ENCODE measurements at places on chromosomes 16 and 17.

DNA sequence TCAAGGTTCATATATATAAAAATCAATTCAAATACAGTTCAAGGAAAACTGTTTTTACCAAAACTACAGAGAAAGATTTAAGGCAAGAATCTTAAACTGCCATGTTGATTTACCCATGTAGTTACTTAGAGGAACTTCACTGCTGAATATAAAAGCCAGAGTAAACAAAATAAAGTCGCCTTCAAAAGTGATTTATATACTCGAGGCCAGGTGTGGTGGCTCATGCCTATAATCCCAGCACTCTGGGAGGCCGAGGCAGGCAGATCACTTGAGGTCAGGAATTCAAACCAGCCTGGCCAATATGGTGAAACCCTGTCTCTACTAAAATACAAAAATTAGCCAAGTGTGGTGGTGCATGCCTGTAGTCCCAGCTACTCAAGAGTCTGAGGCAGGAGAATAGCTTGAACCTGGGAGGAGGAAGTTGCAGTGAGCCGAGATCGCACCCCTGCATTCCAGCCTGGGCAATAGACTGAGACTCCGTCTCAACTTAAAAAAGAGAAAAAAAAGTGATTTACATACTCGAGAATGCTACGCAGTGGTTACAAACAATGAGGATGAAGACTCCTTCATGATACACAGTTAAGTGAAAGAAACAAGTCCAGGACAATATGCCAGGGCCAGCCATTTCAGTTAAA lies 54.1 kb upstream of the CNEP1R1 start:
- no peak for DNase-seq

- no peak for DNase-seq
These were observed 2.9 kb upstream of the HIC1 start for GRCh38 chr17:2051933-2052559.

DNA sequence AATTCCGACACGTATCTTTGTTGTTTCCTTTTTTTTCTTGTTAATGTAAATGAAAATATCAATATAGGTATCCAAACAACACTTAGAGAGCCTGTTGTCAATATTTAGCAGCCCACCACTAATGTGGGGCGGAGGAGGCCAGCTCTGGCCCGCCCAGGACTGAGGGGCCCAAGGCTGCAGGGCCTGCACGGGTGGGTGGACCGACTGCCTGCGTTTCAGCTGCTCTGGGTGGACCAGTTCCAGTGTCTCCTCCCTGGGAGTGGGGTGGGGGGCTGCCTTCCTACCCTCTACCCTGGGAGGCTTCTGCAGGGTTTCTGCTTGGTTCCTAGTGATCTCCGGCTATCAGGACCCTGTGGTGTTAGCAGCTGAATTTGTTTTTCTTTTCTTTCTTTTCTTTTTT lies 15.9 kb upstream of the ADGRG1 start:
- no peak for DNase-seq

- no peak for DNase-seq
These were observed 1.2 kb downstream of the DYNLL2 start for GRCh38 chr17:58084317-58084981.

GRCh38 chr17:62716834-62717588 lies 89.5 kb downstream of the MRC2 start:
- DNase-seq, result no peak

DNA sequence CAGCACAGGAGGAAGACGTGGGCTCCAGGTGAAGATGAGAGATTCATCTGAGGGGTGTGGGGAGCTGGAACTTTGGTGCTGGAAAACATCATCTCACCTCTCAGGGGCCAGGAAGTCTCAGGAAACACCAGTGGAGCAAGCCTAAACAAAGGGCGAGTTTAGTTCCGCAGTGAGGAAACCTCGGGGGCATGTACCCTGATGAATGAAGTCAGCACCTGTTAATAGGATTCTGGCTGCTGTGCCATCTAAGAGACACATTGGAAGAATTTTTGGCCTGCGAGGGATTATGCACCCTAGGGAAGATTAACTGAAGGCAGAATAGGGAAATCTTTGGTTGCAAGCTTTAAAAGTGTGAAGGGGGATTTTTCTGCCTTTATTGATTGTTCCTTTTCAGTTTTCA lies 94.7 kb upstream of the CACNG5 start:
- DNase-seq, result no peak

DNA sequence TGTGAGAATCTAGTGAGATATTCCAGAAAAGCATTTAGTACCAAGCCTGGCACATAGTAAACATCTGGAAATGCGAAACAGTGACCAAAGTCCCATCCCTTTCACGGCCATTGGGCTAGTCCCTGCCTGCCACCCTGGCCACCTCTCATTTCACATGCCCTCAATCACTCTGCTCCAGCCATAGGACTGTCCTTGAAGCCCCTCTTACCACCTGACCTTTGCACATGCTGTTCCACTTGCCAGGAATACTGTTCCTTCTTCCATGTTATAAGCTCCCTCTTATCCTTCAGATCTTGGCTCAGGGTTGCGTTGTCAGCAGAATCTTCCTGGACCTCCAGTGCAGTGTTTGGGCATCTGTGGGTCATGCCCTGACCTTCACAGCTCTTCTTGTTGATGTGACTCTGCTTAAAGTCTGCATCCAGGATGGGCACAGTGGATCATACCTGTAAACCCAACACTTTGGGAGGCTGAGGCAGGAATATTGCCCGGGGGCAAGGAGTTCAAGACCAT lies 2.1 kb downstream of the MYO15A start:
- no peak for DNase-seq

GRCh38 chr16:4378161-4378666 lies 6.6 kb downstream of the VASN start:
- DNase-seq, result no peak

GRCh38 chr16:71855937-71856662 lies 10.3 kb downstream of the ATXN1L start:
- DNase-seq, result no peak

DNA sequence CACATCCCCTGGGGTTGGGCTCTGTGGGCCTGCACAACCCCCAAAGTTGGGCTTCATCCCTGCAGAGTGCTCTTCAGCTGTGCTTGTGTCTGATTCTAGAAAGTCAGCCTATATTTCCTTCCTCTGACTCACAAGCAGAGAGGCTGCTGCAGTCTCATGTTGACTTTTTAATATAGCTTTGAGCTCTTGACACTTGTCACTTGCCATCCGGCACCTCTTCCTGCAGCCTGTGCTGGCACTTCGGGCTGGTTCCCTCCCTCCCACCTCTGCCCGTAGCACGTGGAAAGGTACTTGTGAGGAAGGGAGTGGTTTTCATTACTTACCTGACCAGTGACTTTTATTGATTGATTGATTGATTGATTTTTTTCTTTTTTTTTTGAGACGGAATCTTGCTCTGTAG lies 19.0 kb upstream of the JPT2 start:
- no peak for DNase-seq

DNA sequence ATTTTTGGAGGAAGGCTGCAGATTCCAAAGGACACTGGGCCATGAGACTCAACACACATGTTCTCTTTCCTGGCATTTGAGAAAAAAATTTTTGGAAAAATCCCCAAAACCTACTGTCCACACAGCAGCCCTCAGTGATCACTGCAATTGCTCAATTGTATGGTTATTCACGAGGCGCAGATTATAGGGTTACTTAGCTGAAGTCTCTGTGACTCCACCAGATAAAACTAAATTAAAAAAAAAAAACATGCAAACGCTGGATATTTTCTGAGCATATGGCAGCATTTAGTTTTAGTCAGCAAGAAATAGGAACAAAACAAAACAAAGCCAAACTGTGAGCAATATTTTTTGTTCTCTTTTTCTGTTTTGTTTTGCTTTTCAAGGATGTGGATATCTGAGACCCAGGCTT lies 83.8 kb upstream of the FAM20A start:
- DNase-seq, result no peak

- no peak for DNase-seq
These were observed 2.5 kb downstream of the ITGA3 start for GRCh38 chr17:50058296-50058953.

DNA sequence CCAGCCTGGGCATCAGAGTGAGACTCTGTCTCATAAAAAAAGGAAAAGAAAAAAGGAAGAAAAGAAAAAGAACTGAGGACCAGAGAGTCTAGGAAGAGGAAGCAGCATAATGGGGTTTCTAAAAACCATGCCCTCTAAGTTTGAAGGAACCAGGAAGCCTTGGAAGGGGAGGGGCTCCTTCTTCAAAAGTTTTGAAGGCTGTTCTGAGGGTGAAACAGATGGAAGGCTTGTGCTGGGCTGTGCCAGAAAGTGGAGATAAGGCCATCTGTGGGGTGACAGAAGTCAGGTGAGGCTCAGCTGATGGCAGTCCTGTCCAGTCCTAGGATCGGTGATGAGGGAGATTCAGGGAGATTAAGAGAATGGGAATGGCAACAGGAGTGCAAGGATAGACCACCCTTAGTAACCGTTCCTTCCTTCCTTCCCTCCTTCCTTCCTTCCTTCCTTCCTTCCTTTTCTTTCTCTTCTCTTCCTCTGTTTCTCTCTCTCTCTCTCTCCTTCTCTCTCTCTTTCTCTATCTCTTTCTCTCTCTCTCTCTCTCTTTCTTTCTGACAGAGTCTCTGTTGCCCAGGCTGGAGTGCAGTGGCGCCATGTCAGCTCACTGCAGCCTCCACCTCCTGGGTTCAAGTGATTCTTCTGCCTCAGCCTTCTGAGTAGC lies 182.6 kb downstream of the NTN1 start:
- no peak for DNase-seq

DNA sequence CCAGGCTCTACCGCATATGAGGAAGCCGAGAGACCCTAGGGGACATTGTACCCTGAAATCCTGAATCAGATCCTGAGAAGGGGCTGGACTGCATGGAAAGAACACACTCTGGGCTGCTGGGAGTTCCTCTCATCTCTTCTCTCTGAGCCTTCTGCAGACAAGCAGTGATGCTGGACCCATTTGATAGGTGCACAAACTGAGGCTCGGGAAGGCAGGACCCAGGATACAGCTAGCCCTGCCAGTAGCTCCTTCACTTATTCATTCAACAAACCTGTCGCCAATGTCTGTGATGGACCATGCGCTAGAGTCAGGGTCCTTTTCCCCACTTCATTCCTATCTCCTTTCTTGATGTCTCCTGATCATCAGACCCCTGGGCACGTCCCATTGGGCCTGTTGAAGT lies 1.9 kb downstream of the SBK1 start:
- DNase-seq, result no peak

GRCh38 chr16:57013229-57013628 lies 23.9 kb downstream of the NLRC5 start:
- no peak for DNase-seq

DNA sequence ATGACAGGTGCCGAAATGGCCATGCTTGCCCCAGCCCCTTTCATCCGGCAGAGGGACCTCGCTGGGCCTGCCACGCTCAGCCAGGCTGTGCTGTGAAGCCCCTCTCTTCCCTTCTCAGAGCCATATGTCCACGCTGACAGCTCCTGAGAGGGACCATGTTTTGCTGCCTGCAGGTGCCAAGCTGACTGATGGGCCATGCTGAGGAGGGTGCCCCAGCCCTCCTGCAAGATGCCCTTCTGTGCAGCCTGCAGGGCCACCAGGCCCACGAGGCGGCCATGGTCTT lies 33.1 kb upstream of the CDH15 start:
- DNase-seq, result no peak

DNA sequence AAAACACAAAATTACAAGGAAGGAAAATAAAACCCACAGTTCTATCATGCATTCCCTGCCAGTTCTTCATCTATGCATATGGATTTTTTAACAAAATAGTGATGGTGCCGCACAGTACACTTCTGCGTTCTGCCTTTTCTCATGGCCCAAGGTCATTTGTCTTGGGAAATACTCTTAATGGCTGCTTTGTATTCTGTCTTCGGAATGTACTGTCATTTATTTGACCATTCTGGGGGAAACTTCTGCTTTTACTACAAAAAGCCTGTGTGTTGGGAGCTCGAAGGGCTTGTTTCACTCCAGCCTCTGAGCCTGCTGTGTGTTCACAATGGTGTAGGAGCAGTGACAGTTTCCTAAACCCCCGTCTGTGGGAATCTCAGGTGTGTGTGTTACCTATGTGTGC lies 82.8 kb upstream of the SEC14L1 start:
- no peak for DNase-seq

DNA sequence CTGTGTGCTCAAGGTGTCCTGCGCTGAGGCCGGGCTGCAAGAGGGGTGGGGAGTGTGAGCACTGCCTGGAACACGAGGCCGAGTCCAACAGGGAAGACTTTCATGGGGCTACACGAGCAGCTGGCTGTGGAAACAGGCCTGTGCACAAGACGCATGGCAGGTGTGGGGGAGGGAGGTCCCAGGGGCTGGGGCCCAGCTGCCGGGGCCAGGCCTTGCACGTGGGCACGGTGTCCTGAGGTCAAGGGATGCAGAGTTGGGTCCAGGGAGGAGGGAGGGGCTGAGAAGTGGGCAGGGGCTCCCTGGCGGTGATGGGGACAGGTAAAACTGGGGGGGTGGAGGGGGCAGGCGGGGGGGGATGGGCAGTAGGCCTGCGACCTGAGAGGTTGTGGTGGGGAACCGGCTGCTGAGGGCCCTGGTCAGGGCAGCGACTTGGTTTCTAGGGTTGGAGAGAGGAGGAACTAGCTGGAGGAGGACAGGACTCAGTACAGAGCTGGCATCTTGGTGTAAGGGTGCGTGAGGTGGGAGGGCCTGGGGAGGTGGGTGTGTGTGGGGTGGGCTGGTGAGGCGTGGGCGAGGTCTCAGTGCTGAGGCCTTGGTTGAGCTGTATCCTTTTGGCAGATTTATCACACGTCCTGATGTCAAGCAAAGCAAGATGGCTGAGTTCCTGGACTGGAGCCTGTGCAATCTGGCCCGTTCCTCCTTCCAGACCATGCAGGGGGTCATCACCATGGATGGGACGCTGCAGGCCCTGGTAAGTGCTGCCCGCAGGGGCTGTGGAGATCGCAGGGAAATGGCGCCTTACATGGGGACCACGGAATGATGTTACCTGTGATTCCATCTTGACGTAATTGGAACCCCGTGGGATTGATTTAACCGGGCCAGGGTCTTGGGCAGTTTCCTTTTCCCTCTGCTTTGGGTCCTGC lies 29.4 kb downstream of the TBCD start:
- no peak for DNase-seq

DNA sequence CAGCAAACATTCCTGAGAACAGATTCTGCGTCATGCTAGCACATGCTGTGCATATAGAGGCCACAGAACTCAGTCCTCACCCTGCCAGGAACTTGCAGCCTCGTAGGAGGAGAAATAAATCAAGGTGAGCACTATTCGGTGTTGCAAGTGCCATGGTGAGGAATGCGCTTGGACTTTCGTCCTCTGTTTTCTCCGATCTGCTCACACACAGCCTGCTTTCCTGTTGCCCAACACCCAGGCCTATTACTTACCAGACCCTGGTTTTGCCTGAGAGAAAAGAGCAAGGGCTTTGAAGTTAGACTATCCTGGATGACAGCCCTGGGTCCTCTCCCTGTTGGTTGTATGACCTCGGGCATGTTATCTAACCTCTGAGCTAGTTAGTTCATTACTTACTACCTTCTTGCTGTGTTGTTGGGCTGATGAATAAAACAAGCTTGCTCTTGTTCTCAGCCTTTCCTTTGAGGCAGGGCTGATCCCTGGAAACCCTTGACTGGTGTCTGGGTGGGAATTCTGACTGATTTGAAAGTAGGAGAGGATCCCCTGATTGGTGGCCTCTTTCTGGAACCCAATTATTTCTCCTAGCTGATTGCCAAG lies 2.9 kb downstream of the ACSF2 start:
- peak; percentile 95 for DNase-seq

DNA sequence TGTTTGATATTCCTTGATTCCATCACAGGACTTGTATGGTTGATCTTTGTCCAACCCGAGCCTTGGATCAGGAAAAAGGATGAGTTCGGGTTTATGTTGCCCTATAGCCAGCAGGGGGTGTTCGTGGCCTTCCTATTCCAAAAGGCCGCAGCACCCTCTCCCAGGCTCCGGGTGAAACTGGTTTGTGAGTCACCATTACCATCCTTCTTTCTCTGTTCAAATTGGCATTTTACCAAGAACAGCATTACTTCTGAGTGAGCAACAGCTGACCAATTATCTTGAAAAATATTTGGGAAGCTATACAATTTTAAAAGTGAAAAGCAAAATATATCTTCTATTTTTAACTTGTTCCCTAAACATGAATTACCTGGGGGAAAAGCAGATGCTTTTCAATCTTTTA lies 24.3 kb upstream of the KRT20 start:
- peak; percentile 90 for DNase-seq
